CD4-positive, CD25-positive, alpha-beta regulatory T cell (primary cell): ENCODE measurements at places on chromosomes 2 and 18.

DNA sequence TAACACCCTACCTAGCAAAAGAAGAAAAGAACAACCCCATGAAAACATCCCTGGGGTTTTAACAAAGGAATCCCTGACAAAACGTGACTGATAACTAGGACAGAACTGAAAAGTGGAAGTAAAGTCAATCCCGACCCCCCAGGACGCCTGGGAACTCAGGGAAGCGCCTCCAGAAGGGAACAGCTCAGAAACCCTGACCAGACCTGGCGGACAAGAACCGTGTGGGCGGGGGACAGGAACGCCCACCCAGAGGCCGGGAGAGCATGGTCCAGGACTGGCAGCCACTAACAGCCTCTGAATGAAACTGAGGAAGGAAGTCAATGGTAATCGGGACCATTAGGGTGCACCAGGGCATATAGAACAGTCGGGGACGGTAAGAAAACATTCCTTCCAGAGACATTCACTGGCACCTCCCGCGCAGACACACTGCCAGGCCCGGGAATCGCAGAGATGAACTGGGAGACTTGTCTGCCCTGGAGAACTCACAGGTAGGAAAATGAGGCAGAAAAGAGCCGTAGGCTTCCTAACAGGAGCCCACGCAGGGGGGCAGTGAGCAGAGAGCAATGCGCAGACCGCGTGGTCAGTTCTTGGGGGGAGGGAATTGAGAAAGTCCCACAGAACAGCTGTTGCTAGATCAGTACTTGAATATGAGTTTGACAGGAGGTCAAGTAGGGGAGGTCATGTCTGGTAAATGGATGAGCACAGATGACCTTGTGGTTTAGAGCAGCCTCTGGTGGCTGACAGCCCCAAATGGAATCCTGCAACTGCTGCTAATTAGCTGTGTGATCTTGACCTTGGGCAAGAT, 1.3 kb upstream of the TBC1D8 start:
- peak; percentile 44 for DNase-seq

- DNase-seq: no peak
Observed at GRCh38 chr2:152095146-152095545, 3.7 kb downstream of the CACNB4 start.

DNA sequence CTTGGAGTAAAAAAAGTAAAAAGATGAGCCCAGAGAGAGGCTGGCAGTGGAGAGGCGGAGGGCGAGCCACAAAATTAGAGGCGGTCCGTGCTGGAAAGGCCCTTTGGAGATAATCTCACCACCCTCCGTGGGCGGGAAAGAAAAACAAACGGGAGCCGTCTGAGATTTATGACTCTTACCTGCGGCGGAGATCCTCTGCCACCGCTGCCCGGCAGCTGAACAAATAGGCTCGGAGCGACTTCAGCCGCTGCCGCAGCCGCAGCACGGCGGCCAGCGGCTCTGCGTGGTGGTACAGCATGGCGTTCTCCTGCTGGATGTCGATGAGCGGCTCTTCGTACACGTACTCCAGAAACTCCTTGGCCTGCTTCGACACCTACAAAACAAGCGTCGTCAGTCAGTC, 94.6 kb downstream of the PLEKHM3 start:
- DNase-seq: no peak

DNA sequence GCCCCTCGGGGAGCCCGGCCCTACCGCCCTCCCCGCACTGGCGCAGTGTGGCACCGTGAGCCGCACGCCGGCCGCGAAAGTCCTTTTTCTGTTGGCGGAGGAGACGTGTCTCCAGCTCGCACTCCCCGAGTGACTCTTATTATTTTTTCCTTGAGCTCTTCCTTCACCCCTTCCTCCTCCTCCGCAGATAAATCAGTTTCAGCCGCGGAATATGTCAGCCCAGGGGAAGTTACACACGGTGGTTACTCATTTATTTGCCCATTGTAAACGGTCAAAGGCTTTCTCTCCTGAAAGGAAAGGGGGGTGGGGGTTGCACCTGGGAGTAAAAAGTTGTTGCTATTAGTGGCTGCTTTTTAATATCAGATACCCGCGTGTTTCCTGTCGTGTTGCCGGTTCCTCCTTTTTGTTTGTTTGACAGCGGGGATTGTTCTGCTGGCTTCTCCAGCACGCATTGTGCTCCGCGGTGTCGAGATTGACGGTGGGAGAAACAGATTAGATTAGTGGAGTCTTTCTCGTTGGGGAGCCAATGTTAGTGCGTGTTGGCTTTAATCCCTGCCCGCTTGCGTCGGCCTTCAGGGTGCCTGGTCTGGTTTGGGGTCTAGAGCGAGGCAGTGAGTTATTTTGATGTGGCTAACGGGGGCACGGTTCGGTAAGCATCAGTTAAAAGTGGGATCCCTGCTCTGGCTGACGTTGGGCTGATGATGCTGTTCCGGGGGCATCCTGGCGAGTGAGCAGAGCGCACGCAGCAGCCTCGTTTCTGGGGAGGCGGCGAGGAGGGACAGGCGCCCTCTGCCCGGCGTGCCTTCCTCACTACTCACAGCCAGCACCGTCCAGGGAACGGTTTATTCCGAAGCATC, 1.6 kb downstream of the CRIM1 start:
- DNase-seq: peak; percentile 19

DNA sequence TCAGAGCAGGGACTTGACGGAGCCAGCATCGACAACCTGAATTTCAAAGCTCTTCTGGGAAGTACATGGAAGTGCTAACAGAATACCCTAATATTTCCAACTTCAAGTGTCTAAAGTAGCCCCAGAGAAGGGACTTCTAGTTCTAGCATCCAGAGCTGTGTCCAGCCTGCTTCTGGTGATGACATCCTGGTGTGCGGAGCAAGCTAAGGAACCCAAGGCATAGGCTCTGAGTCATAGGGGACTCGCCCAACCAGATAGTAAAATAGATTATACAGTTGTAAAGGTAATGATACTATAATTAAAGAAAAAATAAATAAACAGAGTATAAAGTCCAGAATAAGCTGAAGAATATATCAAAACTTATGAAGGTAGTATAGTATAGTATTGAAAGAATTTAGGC, 108.1 kb upstream of the SERPINE2 start:
- no peak for DNase-seq

DNA sequence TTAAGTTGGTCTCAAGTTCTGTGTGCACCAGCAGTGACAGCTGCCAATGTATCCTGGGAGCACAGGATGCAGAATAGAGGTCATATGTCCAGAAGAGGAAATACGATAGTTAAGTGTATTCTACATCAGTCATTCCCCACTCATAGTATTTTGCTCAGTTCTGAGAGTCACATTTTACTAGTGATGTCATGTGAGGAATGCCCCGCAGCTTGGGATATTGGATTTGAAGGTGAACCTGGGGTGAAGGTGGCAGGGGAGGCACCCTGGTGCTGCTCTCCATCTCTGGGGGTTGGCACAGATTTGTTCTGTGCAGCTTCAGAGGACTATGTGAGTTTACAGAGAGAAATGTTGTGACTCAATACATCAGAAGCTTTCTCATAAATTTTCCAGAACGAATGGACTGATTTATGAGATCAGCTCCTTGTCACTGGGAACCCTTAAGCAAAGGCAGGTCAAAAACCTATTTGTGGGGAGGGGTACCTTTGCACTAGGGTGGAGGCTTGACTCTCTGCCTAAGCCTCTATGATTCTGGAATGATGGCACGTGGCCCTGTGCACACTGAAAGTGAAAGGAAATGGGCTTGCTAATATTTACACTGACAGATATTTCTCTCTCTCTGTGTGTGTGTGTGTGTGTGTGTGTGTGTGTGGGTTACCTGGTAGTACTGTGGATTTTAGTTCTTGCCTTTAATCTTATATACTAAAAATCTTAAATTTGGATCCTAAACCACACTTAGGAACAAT, 95.9 kb downstream of the NEB start:
- DNase-seq: no peak

GRCh38 chr18:31206787-31207381, 44.2 kb upstream of the DSC1 start:
- no peak for DNase-seq

- DNase-seq: peak; percentile 28
Observed at GRCh38 chr2:50529600-50530218, 502.2 kb downstream of the NRXN1 start.

DNA sequence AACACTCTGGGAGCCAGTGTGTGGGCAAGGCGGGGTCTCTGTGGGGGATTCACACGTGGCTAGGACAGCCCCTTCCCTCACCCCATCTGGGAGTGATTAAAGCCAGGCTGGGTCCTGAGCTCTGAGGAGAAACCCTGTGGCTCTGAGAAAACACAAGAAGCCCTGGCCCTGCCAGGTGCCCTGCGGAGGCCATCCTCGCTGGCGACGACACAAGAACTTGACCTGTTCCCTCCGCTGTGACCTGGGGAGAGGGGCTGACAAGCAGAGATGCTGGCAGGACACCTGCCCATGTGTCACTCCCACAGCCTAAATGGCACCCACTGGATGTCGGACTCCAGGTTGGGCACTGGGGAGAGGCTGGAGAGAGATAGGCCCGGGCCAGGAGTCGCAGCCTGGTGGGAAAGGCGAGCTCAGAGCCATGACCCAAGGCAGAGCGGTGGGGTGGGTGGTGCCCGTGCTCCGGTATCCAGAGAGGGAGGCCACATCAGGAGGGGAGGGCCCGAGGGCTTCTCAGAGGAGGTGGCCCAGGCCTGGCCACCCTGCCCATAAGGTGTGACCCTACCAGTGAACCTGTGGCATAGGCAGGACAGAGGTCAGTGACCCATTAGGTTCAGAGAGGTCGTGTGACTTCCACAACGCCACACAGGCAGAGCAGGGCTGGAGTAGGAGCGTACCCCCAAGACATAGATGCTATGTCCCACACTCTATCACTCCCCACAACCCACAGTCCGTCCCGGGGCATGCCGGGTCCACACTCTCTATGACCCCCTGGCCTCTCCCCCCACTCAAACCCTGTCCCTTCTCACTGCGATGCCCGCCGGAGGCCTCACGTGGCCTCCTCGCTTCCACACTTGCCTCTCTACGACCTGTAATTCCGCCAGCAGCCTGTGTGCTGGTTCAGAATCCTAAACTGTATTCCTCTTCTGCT, 59.4 kb upstream of the HPCAL1 start:
- no peak for DNase-seq

GRCh38 chr2:205477016-205477705, 205.1 kb upstream of the NRP2 start:
- DNase-seq: no peak

GRCh38 chr2:157903151-157903550, 27.0 kb upstream of the ACVR1 start:
- DNase-seq: no peak

GRCh38 chr18:55163550-55163949, 204.3 kb upstream of the CCDC68 start:
- no peak for DNase-seq

DNA sequence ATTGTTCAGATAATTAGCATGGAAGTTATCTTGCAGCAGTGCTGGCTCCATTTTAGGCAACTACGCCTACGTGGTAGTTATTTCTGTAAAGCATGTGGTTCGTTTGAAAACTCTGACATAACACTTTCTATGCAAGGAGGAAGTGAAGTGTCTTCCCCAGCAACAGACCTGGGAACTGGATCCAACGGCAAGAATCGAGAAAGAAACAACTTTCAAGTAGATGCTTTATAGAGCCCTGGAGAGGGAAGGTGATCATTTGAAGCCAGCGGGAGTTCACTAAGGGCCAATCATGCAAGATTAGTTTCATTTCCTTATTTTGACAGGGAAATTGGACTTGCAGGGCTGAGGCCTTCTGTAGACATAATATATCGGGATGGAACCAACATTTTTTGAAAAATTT, 218.3 kb downstream of the ACKR3 start:
- DNase-seq: no peak

DNA sequence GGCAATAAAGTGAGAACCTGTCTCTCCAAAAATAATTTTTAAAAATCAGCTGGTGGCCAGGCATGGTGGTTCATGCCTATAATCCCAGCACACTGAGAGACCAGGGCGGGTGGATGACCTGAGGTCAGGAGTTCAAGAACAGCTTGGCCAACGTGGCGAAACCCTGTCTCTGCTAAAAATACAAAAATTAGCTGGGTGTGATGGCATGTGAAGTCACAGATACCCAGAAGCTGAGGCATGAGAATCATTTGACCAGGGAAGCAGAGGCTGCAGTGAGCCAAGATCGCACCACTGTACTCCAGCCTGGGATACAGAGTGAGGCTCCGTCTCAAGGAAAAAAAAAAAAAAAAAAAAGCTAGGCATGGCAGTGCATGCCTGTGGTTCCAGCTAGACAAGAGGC, 7.4 kb upstream of the GPR75 start:
- no peak for DNase-seq

DNA sequence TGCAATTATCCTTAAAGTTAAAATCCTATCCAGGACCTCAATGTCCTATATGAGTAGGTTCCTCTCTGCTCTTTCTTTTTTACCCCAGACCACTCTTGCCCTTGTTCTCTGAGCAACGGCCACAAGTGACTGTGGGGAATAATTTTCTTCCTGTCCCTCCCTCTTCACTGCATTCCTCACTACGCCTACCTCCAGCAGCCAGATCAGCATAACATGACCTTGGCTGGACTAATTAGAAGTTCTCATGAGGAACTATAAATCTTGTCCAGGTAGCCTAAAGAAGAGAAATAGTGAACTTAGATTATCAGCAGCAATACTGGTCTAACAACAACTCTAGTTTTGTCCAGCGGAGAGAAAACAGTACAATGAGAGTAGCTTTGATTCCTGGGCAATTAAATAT, 643.8 kb upstream of the KLHL29 start:
- no peak for DNase-seq

GRCh38 chr18:8750954-8751415, 45.6 kb downstream of the MTCL1 start:
- DNase-seq: no peak

- no peak for DNase-seq
Observed at GRCh38 chr2:65292106-65292400, 64.4 kb downstream of the ACTR2 start.

GRCh38 chr2:86445436-86445835, 4.3 kb downstream of the KDM3A start:
- peak; percentile 36 for DNase-seq

- DNase-seq: no peak
Observed at GRCh38 chr2:223465793-223466192, 136.4 kb downstream of the SCG2 start.
